ENCODE measurements at places on chromosomes 2 and 18.

- no peak for DNase-seq
Observed at GRCh38 chr18:49020129-49020528, 69.4 kb upstream of the SMAD7 start.

DNA sequence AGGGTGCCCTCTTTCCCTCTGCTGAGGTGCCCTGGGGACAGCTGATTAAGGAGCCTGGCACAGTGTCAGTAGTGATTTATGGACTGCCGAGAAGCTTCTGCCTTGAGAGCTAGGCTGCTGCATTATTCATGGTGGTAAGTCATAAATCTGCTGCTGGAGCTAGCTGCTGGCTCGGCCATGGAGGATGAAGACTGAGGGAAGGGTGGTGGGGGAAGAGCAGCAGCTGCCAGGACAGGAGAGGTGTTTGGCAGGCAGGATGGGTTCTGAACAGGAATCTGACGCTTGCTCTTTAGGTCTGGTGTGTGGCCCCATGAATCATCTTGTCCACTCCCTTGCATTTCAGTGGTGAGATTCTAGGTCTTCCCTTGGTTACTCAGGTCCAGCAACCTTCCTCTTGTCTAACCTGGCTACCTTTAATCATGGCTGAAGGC lies 296.3 kb downstream of the DYSF start:
- DNase-seq = no peak

GRCh38 chr2:205292665-205293295 lies 389.5 kb upstream of the NRP2 start:
- DNase-seq = no peak

DNA sequence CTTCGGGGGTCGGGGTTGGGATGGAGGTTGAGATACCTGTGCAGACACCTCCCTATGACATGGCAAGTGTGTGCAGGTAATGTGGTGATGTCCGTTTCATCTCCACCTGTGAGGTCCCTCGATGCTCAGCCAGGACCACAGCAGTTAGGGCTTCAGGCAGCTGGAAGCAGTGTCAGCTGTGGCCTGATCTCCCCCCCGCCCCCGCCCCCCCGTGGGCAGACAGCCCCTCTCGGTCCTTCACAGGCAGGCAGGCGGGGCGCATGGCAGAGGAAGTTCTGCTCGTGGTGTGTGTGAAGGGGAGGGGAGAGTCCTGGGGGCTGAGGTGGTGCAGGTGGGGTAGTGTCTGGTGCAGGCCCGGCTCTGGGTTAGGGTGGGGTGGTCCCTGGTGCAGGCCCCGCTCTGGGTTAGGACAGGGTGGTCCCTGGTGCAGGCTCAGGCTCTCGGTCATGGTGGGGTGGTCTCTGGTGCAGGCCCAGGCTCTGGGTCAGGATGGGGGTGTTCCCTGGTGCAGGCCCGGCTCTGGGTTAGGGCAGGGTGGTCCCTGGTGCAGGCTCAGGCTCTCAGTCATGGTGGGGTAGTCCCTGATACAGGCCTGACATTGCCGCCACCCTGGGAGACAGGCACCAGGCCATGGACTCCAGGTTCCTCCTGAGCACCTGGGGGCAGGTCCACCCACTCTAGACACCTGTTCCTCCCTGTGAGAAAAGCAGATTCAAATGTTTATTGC lies 94.3 kb downstream of the NFATC1 start:
- no peak for DNase-seq

GRCh38 chr2:151878655-151879563 lies 50.7 kb upstream of the ARL5A start:
- peak; percentile 92 for DNase-seq

- DNase-seq = no peak
Observed at GRCh38 chr18:72637299-72637698, 93.2 kb upstream of the CBLN2 start.

- no peak for DNase-seq
Observed at GRCh38 chr2:219207884-219208740, 1.5 kb downstream of the ZFAND2B start.

GRCh38 chr2:100008956-100009355 lies 133.4 kb downstream of the AFF3 start:
- DNase-seq = peak; percentile 25

GRCh38 chr2:238597638-238598528 lies 171.2 kb downstream of the ASB1 start:
- DNase-seq = peak; percentile 2

- DNase-seq = no peak
Observed at GRCh38 chr2:192000196-192000980, 153.5 kb upstream of the CAVIN2 start.

- DNase-seq = no peak
Observed at GRCh38 chr2:231531883-231532755, 1.9 kb upstream of the NMUR1 start.

- no peak for DNase-seq
Observed at GRCh38 chr2:190726255-190726654, 77.4 kb downstream of the NAB1 start.

DNA sequence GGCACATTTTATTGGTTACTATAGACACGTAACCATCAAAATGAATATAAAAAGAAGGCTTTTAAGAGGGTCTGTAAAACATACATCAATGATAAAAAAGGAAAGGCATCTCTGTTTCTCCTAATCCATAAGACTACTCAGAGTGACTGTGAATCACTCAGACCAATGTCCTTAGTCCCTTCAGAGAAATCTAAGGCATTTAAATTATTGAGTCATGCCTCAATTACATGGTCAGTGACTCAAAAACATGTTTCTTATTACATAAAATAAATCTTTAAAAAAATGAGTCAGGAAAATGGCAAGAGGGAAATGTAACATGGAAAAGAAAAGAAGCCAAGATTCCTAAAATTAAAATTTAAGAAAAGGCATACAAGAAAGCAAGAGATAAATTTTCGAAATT lies 146.6 kb downstream of the ERBB4 start:
- no peak for DNase-seq

DNA sequence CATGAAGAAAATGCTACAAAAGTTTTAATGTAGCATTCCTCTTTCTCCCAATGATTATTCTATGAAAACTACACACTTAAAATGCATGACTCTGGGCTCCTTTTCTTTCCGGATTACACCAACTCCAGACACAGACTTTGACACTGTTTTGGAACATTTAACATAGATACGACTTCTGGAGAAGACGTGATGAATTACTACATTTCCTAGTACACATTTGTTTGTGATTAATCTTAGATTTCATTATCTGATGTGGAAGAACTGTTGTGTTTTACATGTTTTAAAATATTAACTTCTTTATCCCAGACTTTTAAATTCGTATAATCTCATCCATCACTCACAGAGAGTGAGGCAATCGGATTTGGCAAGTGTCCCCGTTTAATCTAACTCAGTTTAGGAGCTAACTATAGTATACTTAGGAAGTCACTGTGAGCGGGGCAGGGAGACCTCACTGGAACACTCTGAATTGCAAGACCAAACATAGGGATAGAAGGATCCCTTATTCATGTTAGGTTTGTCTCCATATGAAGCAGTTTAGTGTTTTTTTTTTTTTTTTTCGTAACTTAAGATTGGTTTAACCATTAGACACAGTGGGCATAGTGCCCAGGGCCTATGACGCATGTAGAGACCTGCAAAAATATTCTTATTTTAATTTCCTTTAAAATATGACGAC lies 66.7 kb downstream of the PDE1A start:
- DNase-seq = no peak

DNA sequence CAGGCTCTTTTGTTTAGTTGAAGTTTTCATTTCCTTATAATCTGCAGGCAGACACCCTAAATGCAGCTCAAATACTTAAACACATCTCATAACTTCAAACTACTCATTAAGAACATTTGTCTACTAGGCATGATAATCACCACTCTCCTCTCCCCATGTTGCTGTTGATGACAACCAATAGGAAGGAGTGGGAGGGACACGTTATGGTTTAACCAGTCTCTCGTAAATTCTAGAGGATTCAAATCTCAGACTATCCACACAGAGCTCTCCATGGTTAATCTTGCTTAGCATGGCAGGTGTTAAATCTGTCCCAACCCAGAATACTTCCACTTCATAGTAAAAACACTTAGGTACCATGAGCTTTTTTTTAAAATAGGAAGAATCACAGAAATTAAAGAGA lies 127.4 kb upstream of the AQP4 start:
- DNase-seq = no peak

DNA sequence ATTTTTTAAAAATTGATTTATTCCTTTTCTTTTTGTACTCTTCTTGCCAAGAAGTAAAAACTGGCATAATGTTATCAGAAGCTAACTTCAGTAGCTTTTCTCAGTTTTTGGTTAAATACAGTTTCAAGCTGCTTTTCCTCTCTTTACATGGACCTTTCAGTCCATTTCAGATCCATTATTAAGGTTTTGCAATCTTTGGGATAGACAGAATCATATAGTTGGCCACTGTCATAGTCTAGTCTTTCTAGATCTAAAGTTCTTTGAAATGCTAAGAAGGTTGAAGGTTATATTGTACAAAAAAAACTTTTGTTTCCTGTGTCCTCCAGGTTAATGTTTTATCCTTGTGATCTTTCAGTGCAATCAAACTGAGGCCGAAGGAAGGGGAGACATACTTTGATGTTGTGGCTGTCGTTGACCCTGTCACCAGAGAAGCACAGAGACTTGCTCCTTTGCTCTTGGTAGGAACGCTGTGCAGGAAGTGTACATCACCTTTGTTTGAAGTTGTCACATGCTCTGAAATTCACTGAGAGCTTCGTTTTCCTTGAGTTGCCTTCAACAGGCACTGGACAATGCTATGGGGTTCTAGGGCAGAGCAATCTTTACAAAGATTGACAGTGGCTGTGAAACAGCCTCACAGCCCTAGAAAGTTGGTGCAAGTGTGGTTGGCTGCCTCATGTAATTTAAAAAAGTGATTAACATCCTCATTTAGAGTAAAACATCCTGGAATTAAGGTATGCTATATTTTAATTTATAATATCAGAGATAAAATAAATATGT lies 79.1 kb downstream of the UGGT1 start:
- no peak for DNase-seq

DNA sequence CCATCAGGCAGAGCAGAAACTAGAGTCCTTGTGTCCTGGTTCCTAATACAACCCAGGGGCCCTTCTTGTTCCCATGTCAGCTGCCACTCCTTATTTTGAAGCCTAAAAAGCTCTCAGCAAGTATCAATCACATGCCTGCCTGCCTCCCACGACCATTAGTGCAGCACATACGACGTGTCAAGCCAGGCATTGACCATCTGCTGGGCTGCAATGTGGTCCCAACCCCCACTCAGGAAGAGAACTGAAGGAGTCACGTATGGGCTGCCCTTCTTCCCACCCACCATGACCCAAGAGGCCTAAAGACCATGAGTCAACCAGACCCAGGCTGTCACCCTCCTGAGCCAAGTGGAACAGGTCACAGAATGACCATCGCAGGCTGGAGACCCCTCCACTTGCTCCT lies 98.8 kb downstream of the KLHL29 start:
- no peak for DNase-seq

DNA sequence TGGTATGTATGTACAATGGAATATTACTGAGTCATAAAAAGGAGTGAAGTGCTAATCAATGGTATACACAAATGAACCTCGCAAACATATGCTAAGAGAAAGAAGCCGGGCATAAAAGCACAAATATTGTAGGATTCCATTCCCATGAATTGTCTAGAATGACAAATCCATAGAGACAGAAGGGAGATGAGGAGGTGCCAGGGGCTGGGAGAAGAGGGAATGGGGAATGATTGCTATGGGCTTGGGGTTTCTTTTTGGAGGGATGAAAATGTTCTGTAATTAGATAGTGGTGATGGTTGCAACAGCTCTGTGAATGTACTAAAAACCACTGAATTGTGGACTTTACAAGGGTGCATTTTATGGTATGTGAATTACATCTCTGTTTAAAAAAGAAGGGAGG lies 73.5 kb downstream of the GLI2 start:
- no peak for DNase-seq

- no peak for DNase-seq
Observed at GRCh38 chr2:187207126-187207525, 240.9 kb downstream of the CALCRL start.

GRCh38 chr18:12046751-12047335 lies 46.8 kb upstream of the ANKRD62 start:
- no peak for DNase-seq

- DNase-seq = no peak
Observed at GRCh38 chr18:59021500-59021899, 118.2 kb upstream of the SEC11C start.

DNA sequence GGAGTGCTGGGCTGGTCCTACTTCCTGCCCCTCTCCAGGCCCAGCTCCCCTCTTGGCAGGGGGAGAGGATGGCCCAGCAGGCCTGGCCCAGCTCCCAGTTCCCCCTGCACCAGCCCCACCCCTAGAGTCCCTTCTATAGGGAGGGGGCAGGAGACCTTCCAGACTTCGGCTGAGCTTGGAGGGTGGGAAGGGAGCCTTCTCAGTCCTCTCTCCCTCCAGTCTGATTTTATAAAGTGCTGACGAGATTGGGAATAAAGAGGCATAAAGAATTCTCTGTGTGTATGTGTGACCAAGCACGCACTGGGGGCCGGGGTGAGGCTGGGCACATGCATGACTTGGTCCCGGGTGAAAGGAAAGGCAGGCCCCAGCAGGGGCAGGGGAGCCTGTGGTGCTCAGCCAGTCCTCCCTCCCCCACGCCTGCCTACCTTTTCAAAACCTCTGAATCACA lies 5.1 kb downstream of the CHPF start:
- DNase-seq = no peak
